ENCODE measurements at places on chromosomes 12 and 14.

DNA sequence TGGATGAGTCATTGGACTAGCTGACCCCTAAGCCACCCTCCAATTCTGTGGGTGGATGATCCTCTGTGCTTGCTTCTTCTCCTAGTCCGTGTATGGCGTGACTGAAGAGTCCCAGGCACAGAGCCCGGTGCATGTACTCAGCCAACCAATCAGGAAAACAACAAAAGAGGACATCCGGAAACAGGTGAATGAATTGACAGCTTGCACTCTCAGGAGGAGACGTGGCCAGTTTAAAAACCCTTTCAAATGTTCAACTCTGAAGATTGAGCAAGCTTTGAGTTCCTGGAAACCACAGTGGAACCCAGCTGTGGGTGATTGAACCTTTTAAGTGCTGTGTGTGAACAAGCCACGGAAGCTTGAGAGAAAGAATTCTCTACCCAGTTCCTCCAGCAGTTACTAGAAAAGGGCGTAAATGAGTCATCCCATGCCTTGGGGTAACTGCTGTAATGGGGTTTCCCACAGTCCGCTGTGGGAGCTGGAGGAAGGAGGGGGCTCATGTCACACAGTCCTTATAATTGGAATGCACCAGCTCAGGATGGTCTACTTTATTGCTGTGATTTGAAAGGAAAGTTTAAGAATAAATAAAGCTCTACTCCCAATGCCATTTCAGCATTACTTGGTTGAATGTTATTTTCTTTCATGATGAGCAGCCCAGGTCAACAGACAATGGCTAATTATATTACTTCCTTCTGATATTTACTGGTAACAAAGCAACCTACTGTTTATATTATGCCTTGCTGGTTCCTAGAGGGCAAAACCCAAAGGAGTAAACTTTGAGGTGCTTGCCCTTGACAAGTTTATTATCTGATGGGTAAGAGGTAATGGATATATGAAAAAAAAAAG, 417.0 kb downstream of the DPF3 start:
- DNase-seq: no peak

GRCh38 chr12:27998658-27999057, 26.1 kb upstream of the PTHLH start:
- DNase-seq: no peak

DNA sequence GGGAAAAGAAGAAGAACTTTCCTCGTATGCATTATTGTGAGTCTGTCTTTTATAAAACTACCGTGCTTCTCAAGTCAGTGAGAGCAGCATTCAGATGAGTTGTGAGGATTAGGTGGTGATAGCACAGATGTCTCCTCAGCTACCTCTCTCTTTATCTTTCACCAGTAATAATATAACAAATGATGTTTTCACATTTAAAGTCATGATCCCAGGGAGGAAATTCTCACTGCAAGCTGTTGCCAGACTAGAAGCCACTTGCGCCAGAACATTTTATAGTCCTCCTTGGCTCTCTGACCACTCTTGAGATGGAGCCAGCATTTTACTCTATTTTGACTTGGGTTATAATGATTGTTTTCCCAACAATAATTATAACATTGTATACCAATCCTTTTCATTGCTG, 443.1 kb downstream of the AEBP2 start:
- DNase-seq: no peak

- no peak for DNase-seq
Observed at GRCh38 chr12:25929142-25929541, 29.3 kb upstream of the RASSF8 start.

DNA sequence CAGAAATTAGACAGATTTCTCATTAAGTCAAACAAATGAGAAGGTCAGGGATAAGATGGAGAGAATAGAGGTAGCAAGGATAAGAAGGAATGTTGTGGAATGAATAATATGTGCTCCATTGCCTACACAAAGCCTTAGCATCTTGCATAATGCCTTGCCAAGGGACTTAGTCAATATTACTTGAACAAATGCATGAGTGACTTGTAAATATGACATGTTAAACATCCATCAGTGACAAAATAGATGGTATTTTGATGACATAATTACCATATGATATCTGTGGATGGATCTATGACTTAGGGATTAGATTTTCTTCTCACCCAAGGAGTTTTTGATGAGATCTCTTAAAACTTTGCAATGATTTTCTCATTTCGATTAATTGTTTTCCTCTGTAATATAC, 194.1 kb upstream of the RASSF8 start:
- no peak for DNase-seq

- DNase-seq: no peak
Observed at GRCh38 chr14:42734041-42734440, 1127.4 kb downstream of the LRFN5 start.

- DNase-seq: no peak
Observed at GRCh38 chr14:35339761-35340406, 47.7 kb downstream of the PSMA6 start.

- no peak for DNase-seq
Observed at GRCh38 chr12:95402096-95402495, 71.9 kb upstream of the METAP2 start.

- DNase-seq: no peak
Observed at GRCh38 chr14:75753696-75754095, 92.7 kb downstream of the TTLL5 start.

- DNase-seq: no peak
Observed at GRCh38 chr12:62670986-62671720, 204.5 kb downstream of the MON2 start.

DNA sequence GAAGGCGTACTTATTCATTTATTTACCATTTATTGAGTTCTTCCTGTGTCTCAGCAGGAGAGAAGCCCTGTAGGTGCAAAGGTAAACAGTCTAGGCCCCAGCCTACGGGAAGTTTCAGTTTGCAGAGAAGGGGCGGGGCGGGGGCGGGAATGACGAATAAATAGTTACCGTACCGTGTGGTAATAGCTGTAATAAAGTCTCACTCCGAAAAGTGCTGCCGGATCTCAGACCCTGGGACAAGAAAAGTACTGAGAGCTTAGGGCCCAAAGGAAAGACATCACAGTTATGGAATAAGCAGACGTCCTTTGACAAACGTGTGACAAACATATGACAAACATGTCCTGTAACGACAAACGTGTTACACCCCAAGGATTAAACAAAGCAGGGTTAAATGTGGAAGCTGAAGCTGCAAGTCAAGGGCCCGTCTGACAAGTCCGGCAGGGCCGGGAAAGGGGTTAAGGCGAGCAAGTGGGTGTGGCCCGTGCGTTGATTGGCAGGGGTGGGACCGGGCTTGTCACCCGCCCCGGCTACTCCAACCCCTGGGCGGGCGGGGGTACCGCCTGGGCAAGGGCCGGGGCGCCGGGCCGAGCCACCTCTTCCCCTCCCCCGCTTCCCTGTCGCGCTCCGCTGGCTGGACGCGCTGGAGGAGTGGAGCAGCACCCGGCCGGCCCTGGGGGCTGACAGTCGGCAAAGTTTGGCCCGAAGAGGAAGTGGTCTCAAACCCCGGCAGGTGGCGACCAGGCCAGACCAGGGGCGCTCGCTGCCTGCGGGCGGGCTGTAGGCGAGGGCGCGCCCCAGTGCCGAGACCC, at the start of gene LRP10:
LRP10 (plus strand) TSS at position 517 of the 809 bp plus-strand sequence. CDS start 564 bp downstream, outside the sequence.
- DNase-seq: peak; percentile 45

GRCh38 chr12:96205908-96206307, 11.7 kb downstream of the ELK3 start:
- no peak for DNase-seq

- no peak for DNase-seq
Observed at GRCh38 chr14:49984424-49984823, 91.5 kb downstream of the ARF6 start.

- DNase-seq: no peak
Observed at GRCh38 chr14:55329999-55330710, 58.9 kb downstream of the FBXO34 start.

- no peak for DNase-seq
Observed at GRCh38 chr14:67071506-67071905, 117.7 kb upstream of the GARIN2 start.

GRCh38 chr12:70849265-70849960, 71.1 kb downstream of the PTPRR start:
- no peak for DNase-seq

DNA sequence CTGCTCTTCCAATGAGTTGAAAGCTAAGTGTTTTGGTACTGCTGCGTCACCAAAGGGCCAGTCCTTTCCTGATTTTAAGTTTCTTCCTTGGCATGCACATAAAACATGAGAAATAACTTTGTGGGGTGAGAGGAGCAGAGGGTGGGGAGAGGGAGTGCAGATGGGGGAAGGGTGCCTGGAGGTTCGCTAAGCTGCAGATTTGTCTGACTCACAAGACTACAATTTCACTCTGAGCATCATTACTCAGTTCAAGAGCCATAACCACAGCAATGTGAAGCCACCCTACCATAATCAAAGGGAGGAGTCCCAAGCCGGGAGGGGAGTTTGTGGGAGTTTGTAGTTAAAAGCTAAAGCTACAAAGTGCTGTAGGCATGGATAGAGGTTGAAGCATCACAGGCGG, 136.1 kb downstream of the ANO2 start:
- DNase-seq: no peak

- peak; percentile 54 for DNase-seq
Observed at GRCh38 chr12:53989227-53990113, 4.5 kb downstream of the HOXC10 start.

DNA sequence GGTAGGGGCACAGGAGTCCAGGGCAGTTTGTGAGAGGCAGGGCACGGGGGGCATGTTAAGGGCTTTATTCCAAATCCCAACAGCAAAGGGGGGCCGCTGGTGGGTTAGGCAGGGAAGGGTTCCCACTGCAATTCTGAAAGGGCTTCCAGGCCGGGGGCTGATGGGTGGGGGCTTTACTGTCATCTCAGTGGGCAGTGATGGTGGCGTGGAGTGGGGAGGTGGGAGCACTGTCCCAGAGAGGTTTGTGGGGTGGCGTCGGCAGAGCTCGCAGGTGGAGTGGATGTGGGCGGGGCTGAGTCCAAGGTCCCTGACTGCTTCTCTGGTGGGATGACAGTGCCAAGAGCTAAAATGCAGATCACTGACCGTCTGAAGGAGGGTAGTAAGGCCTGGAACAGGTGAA, 121.6 kb upstream of the EVL start:
- DNase-seq: no peak

DNA sequence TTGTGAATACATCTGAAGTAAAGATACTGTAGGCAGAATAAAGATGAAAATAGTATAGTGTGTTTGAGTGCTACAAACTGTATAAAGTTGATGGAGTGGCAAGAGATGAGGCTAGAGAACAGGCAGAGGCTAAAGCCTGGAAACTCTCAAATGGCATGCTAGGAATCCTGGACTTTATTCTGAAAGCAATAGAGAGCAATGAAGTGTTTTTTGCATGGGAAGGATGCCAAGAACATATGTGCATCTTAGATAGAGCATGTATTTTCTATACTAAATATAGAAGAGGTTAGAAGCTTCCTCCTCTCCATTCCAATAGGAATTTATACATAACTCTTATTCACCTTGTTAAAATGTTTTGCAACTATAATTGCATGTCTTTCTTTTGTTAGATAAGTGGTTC, 86.3 kb upstream of the TMTC2 start:
- DNase-seq: no peak

- no peak for DNase-seq
Observed at GRCh38 chr12:32214723-32215122, 108.1 kb downstream of the BICD1 start.

GRCh38 chr12:62484233-62484632, 17.6 kb downstream of the MON2 start:
- no peak for DNase-seq

DNA sequence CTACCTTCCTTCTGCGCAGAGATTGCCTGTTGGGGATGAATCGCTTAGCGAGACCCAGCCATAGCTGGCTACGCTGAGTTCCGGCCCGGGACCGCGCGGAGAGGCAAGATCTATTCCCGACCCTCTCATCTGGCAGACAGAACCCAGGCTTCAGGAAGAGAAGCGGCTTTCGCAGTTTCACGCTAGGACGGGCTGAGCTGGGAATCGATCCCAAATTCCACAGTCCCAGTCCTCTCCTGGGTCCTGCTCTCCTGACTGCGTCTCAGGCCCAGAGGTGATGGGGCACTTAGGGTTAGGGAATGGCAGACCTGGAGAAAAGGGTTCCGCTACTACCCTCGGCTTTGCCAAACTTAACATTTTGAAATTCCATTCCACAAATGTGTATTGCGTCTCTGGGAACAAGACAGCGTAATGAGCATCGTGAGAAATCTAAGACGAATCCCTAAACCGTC, 2.8 kb downstream of the PTPN21 start:
- no peak for DNase-seq

DNA sequence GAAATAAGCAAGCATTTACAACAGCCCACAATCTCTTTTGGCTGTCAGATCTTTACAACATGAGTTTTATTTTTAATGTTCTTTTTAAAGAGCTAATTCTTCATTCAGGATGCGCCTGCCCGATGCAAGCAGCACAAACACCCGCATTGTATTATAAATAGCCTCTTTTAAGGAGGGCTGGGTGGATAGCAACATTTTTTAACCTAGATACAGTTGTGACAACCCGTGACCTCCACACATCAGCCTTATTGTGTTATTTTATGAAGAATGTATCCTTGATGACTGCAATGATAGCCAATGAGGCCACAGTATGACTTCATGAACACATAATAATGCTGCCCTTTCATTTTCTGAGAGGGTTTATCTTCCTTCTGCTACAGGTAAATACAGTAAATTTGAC, 173.7 kb downstream of the FOXN3 start:
- no peak for DNase-seq

- no peak for DNase-seq
Observed at GRCh38 chr12:31729705-31730104, 884 bp upstream of the AMN1 start.

GRCh38 chr12:23775208-23775607, 174.3 kb downstream of the SOX5 start:
- no peak for DNase-seq

- no peak for DNase-seq
Observed at GRCh38 chr12:3791256-3791874, 38.5 kb upstream of the CRACR2A start.

- DNase-seq: no peak
Observed at GRCh38 chr14:54133896-54134295, 177.3 kb upstream of the BMP4 start.

DNA sequence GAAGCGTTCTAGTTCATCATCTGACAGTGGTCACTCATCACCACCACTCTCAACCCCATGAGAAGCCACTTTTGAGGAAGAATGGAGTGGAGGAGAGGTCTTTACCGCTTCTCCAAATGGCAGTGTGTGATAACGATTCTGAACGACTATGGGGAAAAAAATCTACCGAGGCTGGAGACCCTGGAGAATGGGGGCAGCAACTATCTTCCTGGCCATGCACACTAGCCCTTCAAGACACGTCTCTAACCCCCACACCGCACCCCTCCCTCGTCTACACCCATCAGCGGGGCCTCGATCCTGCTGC, 365 bp downstream of the ING4 start:
- DNase-seq: peak; percentile 32

- no peak for DNase-seq
Observed at GRCh38 chr14:34013721-34014060, 62.8 kb upstream of the EGLN3 start.

- no peak for DNase-seq
Observed at GRCh38 chr12:68957273-68957672, 24.3 kb upstream of the CPM start.

- DNase-seq: no peak
Observed at GRCh38 chr12:586318-587071, 76.8 kb downstream of the NINJ2 start.
